ENCODE measurements at places on chromosomes 6 and 20.

DNA sequence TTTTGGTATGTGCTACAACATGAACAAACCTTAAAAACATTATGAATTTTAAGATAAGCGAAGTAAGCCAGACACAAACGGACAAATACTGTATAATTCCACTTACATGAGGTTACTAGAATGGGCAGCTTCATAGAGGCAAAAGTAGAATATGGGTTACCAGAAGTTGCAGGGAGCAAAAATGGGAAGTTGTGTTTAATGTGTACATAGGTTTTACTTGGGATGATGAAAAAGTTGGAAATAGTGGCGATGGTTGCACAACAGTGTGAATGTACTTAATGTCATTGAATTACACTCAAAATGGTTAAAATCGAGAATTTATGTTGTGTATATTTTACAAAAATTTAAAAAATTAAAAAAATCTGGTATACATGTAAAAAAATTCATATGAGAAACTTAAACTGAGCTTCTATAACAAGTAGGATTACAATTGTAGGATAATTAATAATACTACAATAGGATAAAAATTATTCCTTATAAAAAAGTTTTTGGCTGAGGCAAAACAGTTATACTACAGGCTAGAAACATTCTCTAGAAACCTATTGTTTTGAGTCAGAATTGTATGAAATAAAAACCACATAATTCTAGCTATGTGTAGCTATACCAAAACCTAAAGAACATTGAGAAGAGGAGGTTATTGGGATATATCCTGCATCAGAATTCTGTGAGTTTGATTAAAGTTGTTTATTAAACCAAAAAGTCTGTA is 24.8 kb upstream of the DYNLRB1 start:
- no peak for DNase-seq

DNA sequence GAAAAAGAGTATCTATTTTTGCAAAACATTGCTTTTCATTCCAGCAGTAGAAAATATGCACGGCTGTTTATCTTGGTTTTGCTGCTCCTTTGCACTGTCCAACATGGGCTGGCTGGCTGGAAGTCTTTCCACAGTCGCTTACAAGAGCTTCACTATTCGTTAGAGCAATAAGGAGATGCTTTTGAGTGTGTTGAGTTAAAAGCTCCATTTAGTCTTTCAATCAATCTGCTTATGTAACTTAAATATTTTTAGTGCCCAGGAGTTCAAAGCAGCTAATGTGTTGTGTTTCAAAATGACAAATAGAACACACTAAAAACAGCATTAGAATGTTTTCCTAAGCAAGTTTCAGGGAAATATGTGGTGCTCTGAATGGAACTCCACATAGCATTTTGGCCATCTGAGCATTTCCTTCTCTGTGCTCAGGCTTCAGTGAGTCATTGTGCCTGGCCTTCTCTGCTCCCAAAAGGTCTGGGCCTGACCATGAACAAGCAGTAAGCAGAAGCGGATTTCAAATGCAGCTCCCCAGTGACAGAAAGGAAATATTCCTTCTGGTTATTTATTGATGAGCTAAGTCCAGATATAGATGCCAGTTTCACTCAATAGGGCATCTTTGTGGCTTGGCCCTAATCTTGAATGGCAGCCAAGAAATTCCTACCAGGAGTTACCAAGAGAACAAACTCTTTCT is 580.3 kb downstream of the TENT5A start:
- peak; percentile 9 for DNase-seq

GRCh38 chr6:135449246-135449645 is 48.3 kb downstream of the AHI1 start:
- DNase-seq, result no peak

DNA sequence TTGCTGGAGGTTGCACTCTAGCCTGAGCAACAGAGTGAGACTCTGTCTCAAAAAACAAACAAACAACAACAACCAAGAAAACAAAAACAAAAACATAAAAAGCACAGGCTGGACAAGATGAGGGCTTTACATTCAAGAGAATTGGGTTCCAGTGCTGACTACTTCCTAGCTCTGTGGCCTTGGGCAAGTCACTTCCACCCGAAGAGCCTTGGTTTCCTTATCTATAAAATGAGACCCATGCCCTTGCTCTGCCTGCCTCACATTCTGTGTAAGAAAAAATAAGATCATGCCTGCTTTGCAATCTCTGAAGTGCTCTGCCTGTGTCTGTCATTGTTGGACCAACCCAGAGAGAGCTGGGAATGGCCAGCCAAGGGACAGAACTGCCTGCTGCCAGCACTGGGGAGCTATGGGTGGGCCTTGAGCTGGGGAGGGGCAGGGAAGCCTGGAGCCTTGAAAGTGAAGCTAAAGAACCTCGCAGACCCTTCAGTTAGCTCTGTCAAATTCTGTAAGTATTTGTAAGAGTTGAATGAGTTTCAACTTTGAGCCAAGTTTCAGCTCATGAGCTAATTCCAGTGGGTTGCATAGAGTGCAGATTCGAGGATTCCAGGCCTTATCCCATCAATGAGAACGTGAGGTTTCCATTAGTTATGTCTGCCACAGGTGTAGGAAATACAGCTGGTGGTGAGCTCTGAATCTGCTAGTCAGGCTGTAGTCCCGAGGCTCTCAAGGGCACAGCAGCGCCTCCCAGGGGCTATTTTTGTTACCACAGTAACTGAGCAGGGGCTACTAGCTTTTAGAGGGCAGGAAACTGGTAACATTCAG is 93.2 kb downstream of the DLGAP4 start:
- DNase-seq, result peak; percentile 35

- no peak for DNase-seq
Measured at GRCh38 chr20:6703047-6703446, 64.4 kb upstream of the BMP2 start.

GRCh38 chr6:168695701-168696100 is 254.7 kb downstream of the SMOC2 start:
- no peak for DNase-seq

- DNase-seq, result no peak
Measured at GRCh38 chr6:142395266-142395665, 93.5 kb downstream of the ADGRG6 start.

DNA sequence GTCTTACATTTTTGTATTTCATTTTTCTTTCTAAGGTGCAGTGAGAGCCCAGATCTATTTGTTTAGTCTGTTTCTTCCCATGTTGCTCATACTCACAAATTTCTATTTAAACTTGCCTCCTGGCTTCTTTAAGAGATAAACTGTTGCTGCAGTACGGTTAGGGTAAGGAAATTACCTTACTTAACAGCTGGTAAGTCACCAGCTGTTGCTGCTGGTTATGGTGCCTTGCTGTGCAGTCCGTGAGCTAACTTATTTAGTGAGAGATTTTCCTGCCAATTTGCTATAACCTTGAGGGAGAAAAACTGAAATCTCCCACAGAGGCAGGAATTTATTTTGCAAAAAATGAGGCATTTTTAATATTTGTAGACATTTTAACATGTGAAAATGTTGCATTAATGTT is 261.0 kb downstream of the UST start:
- DNase-seq, result no peak

DNA sequence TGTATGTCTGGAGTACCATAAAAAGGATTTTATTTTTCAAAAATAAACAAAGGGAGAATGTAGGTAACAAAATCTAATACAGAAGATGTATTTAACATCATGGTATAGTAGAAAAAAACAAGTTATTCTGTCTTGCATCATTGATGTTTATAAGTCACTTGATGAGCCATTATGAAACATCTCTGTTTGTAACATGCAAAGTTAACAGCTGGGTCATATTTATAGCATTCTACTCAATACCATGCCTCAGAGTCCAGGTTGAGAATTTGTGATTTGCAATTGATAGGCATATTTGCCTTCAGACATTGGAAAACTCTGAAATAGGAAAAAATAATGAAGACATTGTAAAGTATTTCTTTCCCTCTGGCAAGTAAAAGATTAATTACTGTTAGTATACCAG is 52.3 kb upstream of the IL20RA start:
- DNase-seq, result no peak
